ENCODE measurements at places on chromosomes 3 and 15.

DNA sequence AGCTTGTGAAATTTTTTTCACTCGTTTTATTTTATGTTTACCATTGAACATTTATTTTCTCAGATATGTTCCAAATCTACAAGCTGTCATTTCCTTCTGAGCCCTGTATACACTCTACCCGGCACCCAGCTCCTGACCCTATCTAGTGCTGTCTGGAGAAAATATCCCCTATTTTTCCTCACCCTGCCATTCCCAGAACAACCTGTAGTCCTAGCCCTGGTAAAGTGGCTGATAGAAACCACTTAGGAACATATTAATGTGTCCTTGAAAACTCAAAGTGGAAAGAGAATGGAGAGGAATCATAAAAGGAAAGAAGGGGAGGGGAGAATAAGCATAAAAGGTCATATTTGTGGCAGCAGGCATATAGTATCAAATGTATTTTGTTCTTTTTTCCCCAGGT lies 8.2 kb upstream of the TIMMDC1 start:
- DNase-seq = no peak

DNA sequence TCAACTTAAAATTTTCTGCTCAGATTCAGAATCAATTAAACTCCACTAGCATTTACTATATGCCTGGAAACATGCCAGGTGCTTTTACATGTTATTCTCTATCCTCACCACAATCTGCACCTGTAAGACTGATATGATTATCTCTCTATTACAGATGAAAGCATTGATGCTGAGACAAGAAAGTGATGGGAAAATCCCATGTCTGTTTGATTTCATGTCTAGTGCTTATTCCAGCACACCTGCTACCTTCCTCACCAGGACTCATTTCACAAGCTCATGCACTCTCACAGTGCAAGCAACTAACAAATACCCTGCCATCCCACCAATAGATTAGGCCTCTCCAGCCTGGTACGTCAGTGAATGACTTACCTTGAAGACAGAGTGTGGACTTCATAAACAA lies 25.0 kb upstream of the BCL6 start:
- no peak for DNase-seq

DNA sequence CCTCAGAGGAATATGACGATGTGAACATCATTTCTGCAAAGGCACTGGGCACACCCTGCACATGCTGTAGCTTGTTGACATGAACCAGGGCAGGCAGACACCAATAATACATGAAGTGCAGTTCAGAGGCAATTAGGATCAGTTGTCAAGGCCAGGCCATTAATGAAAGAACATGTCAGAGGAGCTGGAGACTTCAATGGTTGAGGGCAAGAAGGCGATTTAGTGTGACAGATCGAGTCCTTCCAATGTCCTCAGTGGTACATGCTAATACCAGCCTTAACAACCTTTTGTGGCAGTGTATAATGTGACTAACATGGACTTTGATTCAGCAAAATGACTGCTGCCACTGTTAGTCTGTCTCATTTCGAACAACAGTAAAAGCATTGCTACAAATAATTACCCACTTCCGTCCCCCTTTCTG lies 205.2 kb upstream of the NANOGP8 start:
- no peak for DNase-seq

DNA sequence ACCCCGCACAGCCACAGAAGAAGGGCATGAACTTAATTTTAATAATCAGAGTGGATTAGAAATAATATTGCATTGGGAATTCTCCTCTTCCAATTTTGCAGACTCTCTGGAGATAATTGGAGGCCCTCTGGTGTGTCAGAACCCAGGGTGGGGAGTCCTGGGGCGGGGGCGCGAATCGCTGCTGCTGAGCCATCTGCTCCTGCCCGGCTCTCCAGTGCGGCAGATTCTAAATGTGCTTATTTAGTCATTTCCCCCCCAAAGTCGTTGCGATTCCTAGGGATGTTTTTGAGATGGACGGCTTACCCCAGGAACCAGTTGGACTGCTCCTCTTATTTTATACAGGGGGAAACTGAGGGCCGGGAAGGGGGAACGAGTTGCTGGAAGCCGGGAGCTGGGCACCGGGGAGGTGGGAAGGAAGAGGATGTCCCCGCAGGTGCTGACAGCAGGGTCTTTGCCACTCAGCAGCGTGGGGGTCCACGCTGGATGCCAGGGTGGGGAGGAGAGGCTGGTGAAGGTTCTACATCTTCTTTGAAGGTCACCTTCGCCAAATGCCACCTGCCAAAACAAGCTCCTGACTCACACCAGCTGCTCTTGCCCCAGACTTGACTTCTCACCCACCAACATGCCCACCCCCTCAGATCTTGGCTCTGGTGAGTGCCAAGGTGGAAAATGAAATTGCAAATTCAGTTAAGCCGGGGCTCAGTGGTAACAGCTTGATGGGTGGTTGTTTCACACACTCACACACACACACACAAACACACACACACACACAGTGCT lies 91.3 kb upstream of the PRR23E start:
- DNase-seq = no peak

GRCh38 chr3:100725935-100726513 lies 16.7 kb downstream of the TFG start:
- no peak for DNase-seq

- DNase-seq = no peak
Measured at GRCh38 chr3:143586576-143586975, 261.7 kb downstream of the SLC9A9 start.

DNA sequence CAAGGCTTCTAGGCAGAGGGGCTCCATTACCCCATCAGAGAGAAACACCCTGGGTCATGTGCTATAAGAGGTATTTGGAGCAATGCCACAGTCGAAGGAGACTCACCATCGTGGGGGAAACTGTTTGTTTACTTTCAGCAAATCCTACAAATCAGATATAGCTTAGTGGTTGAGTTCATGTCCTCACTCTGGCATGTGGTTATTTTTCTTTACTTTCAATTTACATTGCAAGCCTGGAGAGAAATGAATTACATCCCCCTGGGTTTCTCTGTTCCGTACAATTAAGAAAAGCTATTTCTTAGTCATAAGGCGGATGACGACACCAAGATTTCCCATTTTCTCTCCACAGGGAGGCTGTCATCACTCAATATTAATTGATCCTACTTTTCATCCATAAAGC lies 36.9 kb downstream of the RFTN1 start:
- DNase-seq = no peak

GRCh38 chr3:33936171-33936920 lies 137.9 kb downstream of the PDCD6IP start:
- DNase-seq = no peak

DNA sequence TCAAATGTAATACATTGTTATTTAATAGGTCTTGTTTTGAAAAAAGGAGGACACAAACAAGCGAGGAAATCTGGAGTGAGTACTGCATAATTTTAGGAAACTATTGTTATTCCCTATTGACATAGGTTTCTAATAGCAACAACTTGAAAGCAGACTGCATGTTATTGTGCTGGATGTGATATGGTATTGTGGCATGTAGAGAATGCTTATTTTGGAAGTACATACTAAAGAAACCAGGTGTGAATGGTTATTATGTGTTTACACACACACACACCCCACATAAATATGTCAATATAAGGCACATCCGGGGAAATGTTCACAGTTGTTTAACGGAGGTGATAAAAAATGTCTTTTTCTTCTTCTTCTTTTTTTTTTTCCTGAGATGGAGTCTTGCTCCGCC lies 5.9 kb upstream of the MORF4L1 start:
- DNase-seq = no peak

GRCh38 chr15:63256433-63257274 lies 20.8 kb upstream of the APH1B start:
- DNase-seq = no peak

DNA sequence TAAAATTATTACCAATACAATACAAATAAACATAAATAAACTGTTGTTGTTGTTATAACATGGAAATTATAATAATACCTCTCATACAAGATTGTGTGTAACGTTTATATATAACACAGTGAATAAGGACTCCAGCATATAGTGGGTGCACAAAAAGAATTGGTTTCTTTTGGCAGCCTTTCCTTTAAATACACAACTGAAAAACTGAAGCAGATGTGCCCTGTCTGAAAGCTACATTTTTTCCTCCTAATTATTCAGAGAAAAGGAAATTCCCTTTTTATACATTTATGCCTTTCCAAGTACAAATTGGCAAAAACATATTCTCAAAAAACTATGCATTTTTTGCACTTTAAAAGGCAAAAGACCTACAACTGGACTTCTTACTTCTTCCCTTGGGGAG lies 928.9 kb upstream of the NR2F2 start:
- DNase-seq = no peak

DNA sequence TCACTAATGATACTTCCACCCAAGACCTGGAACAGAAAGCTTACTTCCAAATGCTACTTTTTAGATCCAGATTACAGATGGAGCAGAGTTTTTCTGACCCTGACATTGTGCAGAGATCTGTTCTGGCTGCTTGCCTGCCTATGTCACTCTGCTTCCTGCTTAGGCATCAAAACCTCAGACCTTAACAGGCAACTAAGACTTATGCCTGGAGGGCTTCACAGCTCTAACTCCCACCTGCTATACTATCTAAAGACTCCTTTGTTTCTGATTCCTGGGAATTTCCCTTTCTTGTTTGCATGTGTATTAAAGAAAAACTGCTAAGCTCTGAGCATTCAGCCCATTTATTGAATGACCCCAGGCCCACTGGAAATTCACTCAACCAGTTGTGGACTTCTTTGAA lies 157.4 kb upstream of the NPHP3 start:
- no peak for DNase-seq

DNA sequence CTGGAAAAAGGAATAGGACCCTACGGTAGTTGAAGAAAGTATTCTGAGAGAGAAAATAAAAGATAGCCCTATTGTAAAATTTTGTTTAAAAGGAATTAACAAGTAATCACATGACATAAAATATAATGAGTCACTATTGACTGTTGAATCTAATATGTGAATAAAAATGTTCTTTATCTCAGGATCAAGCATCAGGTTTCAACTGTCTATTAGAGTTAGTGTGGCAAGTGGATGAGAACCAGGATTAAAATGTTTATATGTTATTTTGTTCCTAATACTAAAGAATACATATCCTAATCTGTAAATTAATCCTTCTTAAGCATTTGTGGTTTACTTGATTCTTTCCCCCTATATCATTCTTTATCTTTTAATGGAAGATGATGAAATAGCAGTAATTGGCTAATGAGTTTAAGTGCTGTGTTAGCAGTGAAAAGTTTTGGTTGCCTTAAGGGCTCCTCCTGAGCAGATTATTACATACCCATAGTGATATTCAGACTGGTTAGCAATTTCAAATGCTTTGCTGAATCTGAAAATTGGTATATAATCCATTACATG lies 101.8 kb upstream of the BCHE start:
- no peak for DNase-seq

DNA sequence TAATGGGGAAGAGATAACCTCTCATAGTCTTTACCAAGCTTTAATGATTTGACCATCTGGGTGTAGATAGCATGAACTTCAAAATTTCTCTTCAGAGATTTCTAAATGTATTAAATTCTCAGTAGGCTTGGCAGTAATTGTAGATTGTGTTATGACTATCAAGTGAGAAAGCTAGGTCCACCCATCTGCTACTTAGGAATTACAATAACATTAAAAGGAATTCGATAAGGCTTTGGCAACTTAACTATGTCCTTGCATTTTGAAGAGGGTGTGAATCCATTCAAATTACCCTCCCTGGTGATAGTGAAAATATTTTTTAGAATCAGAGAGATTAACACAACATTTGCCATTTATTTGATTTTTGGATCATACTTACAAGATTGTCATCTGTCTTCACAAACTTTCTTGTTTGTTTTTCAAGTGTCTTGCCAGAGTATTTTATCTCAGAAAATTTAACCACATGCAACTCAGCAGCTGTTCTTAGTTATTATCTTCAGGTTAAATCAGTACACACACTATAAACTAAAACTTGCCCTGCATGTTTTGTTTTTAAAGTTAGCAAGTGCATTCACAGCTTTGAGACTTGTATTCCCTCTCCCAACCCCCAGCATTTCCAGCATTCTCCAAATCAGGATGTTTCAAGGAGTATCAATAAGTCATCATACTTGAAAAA lies 69.6 kb upstream of the COL8A1 start:
- DNase-seq = no peak

GRCh38 chr3:81998139-81998755 lies 236.8 kb upstream of the GBE1 start:
- no peak for DNase-seq

GRCh38 chr3:162517110-162517509 lies 1020.5 kb downstream of the OTOL1 start:
- DNase-seq = no peak

- no peak for DNase-seq
Measured at GRCh38 chr15:95948411-95948810, 382.1 kb upstream of the NR2F2 start.
